ENCODE measurements at places on chromosomes 3 and 15.

DNA sequence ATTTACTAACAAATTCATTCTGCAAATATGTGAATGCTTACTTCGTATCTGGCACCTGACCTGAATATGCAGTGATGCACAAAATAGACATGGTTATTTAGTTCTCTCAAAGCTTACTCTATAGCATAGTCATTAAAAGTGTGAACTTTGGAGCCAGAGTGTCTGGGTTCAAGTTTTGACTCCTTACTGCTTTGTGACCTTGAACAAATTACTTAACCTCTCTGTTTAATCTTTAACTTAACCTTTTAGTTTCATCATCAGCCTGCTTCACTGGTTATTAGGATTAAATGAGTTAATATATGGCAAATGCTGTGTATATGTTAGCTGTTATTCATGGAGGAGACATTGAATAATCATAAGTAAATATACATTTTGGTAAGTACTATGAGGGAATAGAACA, 12.1 kb upstream of the MGA start:
- no peak for DNase-seq

- no peak for DNase-seq
Measured at GRCh38 chr3:154842536-154842935, 237.6 kb upstream of the MME start.

GRCh38 chr3:106552351-106553043, 683.7 kb upstream of the CBLB start:
- DNase-seq = no peak

GRCh38 chr3:8070011-8070410, 431.6 kb upstream of the LMCD1 start:
- no peak for DNase-seq

DNA sequence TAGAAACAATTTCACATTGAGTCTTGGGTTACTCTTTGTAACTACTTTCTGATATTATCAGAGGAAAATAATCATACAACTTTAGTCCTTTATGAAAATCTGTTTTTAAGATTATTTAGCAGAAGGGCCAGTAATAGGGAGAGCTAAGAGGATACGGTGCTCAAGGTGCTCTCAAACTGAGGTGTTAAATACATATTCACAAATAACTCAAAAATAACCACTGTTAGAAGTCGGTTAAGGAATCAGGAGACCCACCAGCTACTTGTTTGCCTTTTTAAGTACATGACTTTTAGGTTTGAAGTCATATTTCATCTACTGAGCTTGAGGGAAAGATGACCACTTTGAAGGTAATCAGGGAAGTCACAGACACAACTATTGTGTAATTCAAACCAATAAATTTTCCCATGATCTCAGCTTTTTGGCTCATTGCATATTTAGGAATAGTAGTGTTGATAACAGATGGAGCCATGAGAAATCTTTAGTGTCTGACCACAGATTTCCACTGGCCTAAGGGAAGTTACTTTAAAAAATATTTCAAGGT, 1.4 kb upstream of the RSRC1 start:
- no peak for DNase-seq

DNA sequence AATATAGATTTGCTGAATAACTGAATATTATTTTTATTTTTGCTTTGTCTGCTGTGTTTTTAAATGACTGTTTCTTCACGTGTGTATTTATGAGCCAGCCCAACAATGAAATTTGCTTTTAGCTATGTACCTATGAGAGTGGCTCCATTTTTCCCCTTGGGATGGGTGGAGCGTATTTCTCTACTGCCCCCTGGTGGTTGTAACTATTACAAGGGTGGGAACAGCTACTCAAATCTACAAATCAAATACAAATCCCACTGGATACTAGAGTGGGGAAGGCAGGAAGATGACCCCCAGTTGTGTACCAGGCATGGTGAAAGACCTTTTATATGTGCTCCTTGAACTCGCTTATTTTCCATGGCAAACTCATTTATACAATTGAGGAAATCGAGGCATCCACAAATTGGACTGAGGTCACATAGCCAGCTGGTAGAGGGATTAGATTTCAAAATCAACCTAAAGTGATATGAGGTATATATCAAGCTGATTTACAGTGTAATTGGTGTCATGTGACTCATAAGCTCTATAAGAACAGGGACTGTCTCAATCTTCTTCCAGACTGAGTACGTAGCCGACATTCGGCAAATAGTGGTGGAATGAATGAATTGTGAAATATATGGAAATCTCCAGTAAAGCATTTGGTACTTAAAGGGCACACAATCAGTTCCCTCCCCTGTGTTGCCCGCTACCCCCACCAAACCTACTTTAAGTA, 69.5 kb upstream of the VEPH1 start:
- peak; percentile 33 for DNase-seq

DNA sequence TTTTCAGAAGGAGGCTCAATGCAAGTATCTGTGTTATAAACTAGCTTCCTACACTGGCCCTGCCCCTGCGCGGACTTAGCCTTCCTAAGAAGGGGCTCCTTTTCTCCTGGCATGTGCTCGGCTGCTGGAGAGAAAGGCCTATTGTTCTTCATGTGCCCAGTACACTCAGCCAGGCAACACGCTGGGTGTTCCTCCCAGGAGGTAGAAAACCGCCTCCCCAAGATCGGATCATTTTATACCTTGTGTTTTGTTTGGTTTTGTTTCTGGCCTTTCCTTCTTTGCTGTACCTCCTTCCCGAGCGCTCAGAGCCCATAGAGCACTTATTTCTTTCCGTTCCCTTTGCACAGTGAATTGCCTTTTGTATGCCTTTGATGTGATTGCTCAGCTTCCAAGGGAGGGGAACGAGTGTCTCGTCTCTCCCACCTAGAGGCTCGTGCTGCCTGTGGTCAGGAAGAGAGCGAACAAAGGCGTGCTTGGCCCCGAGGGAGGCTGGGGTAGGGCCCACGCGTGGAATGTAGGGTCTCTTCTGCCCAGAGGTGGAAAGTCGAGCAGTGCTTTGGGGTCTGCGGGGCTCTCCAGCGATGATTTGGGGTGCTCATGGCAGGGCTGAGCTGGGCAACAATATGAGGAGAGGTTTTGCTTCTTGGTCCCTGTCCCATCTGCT, 30.0 kb downstream of the CCNL1 start:
- DNase-seq = peak; percentile 36
